ENCODE measurements at places on chromosomes 6 and 20.

GRCh38 chr20:53891306-53891894 is 179.0 kb downstream of the BCAS1 start:
- no peak for DNase-seq

DNA sequence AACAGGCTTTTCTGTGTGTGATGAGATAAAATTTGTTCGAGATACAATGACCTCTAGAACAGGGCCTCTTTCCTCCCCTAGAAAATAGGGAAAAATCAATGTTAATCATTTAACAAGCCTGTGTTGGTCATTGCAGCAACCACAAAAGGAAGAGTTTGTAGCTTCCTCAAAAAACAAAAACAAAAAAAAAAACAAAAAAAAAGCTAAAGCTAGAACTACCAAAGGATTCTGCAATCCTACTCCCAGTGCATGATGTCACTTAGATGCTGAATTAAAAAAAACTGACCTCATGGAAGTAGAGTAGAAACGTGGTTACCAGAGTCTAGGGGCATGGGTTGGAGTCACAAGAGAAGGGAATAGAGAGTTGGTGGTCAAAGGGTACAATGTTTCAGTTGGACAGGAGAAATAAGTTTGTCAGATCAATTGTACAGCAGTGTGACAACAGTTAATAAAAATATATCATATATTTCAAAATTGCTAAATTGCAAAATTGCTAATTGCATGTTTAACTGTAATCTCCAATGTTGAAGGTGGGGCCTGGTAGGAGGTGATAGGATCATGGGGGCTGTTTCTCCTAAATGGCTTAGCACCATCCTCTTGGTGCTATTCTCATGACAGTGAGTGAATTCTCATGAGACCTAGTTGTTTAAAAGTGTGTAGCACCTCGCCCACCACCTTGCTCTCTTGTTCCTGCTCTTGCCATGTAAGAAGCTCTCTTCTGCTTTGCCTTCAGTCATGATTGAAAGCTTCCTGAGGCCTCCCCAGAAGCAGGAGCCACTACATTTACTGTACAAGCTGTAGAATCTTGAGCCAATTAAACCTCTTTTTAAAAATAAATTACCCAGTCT is 163.4 kb upstream of the SIM1 start:
- no peak for DNase-seq

- no peak for DNase-seq
Observed at GRCh38 chr6:16124198-16125180, 4.4 kb upstream of the MYLIP start.

GRCh38 chr6:6878887-6879585 is 228.7 kb upstream of the RREB1 start:
- no peak for DNase-seq

- peak; percentile 15 for DNase-seq
Observed at GRCh38 chr20:18984238-18985200, 170.9 kb downstream of the SCP2D1 start.

DNA sequence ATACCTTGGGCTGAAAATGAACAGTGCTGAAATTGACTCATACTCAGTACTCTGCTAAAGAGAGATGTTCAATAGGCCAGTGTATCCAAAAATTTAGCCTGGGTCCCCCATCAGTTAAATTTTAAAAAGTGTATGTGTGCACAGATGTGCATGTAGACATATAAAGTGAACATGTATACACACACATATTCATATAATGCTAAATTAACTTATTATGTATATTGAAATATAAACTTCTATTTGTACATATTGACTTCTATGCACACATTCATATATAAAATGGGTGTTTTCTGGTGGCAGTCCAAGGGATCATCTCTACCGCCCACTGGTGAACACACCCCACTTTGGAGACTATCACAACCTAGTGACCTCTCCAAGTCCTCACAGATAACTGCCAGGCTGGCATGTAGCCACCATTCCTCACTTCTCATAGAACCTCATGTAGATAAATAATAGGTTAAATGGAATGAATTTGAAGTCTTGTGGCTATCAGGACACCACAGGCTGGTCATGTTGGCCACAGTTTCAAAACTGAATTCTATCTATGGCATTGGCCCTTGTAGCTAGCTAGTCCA is 8.8 kb downstream of the SLC22A16 start:
- DNase-seq: no peak

DNA sequence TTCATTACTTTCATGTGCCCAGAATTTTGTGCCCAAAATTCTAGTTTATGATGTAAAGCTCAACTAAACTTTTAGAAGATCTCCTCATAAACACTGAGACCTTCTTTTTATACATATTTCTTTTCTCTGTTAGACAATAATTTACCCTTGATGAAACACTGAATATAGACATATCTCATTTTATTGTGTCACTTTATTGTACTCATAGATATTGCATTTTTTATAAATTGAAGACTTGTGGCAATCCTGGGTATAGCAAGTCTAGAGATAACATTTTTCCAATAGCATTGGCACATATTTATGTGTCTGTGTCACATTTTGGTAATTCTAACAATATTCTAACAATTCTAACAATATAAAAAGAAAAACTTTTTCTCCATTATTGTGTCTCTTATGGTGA is 74.9 kb upstream of the POU3F2 start:
- DNase-seq: no peak

DNA sequence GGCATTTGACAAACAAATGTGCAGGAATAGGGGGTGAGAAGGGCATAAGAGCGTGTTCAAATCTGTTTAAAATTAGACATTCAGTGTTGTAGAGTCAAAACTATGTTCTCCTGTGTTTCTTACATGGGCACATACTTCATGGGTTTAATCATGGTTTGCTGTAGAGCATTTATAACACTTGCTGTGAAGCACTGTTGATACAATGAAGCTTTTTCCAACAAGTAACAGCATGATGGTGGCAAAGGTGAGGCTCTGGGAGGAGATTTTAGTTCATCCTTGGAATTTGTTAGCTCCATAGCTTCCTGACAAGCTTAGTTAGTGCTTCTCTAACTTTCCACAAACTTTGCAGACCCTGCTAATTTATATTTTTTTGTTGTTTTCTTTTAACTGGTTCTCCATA is 900.7 kb downstream of the TFAP2A start:
- DNase-seq: no peak

- DNase-seq: no peak
Observed at GRCh38 chr6:89357390-89357789, 4.9 kb upstream of the UBE2J1 start.

DNA sequence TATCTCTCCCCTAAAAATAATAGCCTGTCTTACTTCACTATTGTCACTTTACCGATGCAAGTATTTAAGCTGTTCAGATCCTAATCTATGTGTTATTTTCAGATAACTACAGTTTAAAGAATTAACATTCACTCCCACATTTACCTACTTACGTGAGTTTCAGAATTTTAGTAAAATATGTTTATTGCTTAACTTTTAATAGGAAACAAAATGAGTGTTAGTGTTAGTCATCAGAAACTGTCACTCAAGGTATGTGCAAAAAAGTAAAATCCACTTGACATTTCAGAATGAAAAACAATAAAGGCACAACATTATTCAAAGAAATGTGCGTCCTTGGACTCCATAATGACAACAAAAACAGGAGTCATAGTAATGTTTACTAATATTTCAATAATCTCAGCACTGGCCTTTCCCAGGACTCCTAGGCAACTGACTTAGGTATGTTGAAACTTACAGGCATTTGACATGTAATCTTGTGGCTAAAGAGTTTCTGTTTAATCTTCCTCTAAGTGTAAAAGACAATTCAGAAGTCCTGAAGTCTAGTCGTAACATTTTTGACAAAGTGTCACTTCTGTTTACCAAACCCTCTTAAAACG is 4.5 kb downstream of the ATXN1 start:
- DNase-seq: no peak

DNA sequence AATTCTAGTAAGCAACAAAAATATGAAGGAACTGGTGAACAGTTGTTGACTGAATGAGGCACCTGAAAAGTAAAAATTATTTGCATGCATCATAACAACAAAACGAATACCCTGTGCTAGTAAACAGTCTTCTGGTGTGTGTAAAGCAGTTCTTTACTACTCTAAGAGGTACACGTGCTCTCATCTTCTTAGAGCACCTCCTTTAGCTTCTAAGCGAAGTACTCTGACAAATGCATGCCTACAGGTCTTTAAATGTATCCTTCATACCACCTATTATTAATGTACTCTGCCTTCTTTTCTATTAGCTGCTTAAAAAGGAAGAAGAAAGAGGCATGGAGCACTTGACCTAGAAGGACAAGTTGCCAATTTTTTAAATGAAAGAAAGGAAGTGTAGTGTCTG is 32.2 kb upstream of the MYB start:
- no peak for DNase-seq

- no peak for DNase-seq
Observed at GRCh38 chr20:38075161-38075998, 41.8 kb downstream of the RPRD1B start.

GRCh38 chr6:1856381-1856780 is 246.7 kb downstream of the FOXC1 start:
- no peak for DNase-seq

- no peak for DNase-seq
Observed at GRCh38 chr20:48275286-48276020, 490.2 kb upstream of the SULF2 start.

DNA sequence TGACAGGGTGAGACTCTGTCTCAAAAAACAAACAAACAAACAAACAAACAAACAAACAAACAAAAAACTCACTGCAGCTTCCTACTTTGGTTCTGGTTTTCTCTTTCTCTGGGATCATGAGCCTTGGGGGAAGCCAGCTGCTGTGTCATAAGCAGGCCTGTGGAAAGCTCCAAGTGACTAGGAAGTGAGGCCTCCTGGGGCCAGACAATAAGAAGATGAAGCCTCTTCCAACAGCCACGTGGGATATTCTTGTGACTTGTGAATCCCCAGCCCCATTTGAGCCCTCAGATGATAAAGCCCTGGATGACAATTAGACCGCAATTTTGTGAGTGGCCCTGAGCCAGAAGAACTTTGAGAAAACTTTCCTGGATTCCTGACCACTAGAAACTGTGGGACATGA is 11.4 kb downstream of the HLA-A start:
- DNase-seq: no peak

DNA sequence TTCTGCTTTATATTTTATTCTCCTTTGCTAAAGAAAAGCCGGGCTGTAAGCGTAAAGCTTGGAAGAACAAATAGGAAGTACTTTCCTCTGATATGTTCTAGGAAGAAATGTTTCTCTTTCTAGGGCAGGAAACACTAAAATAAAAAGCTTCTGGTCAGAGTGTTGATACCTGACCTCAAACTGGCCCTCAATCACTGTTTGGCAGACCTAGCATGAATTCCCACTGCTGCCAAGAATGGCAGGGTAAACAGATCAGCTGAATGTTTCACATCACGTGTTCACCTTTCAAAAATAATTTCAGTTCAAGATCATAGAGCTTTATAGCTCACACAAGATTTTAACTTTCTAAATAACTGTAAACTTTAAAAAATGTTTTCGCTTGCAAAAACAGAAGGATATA is 2.9 kb downstream of the MPC1 start:
- no peak for DNase-seq

DNA sequence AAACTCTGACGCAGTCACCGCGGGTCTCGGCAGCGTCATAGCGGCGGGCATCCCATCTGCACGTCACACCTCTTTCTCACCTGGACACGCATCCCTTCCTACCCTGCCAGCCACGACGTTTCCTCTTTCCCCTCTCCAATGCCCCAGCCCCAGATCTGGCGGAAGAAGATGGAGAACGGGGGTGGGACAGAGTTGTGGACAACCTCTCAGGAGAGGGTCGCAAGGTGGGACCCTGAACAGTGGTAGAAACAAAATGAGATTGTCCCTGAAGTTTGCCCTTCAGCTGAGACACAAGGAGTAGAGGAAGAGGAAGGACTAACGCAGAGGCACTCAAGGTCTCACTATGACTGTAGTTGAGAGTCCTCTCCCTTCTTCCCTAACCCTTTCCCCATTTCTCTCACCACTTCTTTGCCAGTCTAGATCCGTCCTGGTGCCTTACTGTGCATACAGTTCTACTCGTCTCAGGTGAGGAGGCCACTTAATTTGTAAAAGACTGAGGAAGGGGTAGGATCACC is 562 bp downstream of the TRIM39 start:
- DNase-seq: no peak

GRCh38 chr20:62982124-62983075 is 24.4 kb downstream of the BHLHE23 start:
- no peak for DNase-seq

DNA sequence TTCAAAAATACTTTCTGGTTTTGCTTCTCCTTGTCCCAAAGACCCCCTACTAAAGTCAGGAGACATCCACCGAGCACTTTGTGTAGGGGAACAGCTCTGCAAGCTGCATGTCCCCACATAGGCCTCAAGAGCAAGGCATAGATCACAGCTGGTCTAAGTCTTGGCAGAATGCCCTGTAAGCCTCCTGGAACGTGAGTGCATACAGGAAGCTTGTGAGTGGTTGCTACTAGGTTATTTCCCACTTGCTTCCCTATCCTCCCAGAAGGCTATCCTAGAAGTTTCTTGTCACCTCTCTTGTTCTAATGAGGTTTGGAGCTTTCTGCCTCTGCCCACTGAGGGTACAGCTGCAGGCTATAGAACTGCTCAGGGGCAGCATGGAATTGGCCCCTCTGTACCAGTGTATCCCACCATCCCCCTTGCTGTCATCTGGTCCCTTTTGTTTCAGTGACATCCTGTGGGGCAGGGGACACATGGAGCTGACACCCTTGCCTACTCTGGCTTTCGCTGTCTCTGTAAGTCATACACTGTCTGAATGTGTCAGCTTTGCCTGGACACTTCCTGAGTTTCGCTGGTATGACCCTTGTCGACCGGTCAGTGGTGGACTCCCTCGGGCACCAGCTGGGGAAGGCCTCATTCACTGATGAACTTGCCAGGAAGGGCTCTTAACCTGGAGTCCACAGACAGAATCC is 35.6 kb upstream of the KCNK16 start:
- DNase-seq: no peak

DNA sequence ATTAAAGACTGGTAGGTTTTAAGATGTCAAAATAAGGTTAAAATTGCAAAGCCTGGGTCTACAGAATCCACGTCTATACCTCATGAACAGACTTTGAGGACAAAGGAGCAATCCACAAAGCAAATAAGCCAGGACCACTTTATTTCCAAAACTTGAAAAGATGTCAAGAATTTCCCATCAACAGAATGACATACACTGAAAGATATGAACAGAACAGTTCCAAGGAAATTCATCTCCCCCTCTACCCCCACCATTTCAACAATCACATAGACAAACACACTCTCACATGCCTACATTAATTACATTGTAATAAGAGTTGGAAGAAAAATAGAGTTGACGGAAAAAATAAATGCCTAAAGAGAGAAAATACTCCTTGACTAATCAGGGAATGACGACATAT is 45.2 kb upstream of the NHSL1 start:
- DNase-seq: no peak

GRCh38 chr6:131744432-131745287 is 33.8 kb upstream of the CTAGE9 start:
- no peak for DNase-seq

DNA sequence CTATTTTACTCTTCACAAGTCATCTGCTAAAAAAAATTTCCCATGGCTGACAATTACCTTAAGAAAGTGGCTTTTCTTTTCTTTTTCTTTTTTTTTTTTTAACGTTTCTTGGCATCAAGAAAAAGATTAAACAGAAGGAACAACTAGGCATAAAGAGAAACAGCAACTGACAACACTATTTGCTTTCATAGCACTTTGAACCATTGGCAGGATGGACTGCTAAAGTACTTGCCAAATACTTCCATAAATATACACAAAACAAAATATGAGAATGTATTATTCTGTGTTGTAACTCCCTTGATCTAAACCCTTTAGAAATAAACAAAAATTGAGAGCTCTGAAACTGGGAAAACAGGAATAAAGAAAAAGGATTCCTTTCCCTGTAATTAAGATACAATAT is 20.0 kb upstream of the PLN start:
- no peak for DNase-seq
